ENCODE measurements at places on chromosomes 16 and 17. TPM values are rescaled to one million over a fixed set of nuclear protein-coding genes. Genes with fewer than 3 reads are reported as not detected.
A peak's percentile ranks its signal among the peaks of the same experiment; 100 is the strongest.

TNFRSF13B gene
- total RNA-seq, result 0.28 TPM

FOXN1 gene
- total RNA-seq, result not detected

KATNB1 gene
- total RNA-seq, result 25.7 TPM

CLEC18B gene
- total RNA-seq, result 0.37 TPM

SHISA9 gene
- 8.6 TPM for total RNA-seq

MT1H gene
- total RNA-seq, result 10.7 TPM

TIMP2 gene
- total RNA-seq, result 30.3 TPM

C16orf46 gene
- total RNA-seq, result 2.0 TPM

PRSS27 gene
- total RNA-seq, result 5.0 TPM

GRCh38 chr16:1899641-1900451, 18.4 kb downstream of the HS3ST6 start:
- H3K4me1 ChIP-seq, result no peaks in the 10 kb centered on the region
- no peaks in the 10 kb centered on the region for H3K36me3 ChIP-seq
- H3K27me3 ChIP-seq, result no peaks in the 10 kb centered on the region
- H3K4me3 ChIP-seq, result no peak overlapping the region
- DNase-seq, result no peak
- no peak overlapping the region for H3K27ac ChIP-seq

DNA sequence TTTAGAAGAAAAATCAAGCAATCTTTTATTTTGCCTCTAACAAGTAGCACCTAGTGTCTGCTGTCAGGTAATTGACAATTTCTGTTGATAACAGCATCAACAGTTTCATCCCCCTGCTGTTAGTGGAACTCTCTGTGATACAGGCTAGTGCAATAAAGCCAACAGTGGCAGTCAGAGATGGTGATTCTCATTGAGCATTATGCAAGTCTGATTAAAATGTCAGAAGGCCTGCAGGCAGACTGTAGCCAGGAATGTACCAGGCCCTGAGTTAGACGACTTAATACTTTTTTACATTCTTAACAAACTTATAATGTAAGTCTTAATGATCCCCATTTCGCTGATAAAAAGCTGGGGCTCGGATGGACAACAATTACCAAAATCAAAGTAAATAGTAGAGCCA, 14.6 kb downstream of the CYLD start:
- no peak overlapping the region for H3K27ac ChIP-seq
- no peaks in the 10 kb centered on the region for H3K27me3 ChIP-seq
- no peak for DNase-seq

DNA sequence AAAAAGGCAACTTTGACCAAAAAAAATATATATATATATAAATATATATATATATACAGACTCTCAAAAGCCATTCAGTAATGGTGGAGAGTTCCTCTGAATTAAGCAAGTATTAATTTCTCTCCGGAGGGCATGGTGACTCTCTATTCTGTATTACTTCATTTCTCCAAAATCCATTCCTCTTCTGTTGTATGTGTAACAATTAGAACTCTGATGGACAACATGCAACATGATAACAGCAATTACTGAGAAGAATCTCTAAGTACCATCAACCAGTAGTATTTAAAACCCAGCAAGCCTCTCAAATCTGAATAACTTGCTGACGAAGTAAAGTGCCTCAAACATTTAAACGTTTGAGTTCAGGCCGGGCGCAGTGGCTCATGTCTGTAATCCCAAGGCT, 2.3 kb downstream of the GRB2 start:
- peak overlapping the region; percentile 46 for H3K4me3 ChIP-seq
- H3K27ac ChIP-seq, result no peak overlapping the region
- H3K4me1 ChIP-seq, result no peaks in the 10 kb centered on the region
- no peaks in the 10 kb centered on the region for H3K36me3 ChIP-seq

DNA sequence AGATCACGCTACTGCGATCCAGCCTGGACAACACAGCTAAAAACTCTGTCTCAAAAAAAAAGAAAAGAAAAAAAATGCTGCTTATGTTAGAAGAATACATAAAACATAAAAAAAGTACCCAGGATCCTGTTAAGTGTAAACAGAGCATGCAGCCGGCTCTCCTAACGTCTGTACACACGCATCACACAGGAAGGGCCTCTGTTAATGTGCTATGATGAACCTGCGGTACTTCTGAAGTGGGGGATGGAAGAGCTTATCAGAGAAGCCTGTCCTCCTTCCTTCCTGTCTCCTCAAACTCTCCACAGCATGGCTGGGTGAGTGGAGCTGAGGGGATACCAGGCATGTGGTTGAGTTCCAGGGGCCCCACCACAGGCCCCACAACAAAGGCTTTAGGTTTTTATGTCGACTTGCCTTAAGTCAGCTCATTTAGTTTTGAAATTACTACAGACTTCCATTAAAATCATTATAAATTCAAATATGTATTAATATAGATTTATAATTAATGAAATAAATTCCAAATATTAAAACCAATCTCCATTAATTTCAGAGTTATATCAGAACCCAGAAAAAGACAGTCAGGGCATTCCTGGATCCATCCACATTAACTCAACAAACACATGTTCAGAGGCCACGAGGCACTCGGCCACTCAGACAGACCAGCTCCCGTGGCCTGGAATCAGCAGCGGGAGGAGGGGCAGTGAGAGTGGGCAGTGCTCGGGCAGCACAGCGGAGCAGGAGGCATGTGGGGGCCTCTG, 11.7 kb downstream of the CCDC57 start:
- peaks cover 18% of the 10 kb centered on the region for H3K36me3 ChIP-seq
- H3K4me3 ChIP-seq, result no peak overlapping the region
- no peaks in the 10 kb centered on the region for H3K4me1 ChIP-seq
- no peak for DNase-seq
- H3K27ac ChIP-seq, result no peak overlapping the region

- peaks cover 3% of the 10 kb centered on the region for H3K4me1 ChIP-seq
- no peaks in the 10 kb centered on the region for H3K36me3 ChIP-seq
- H3K27me3 ChIP-seq, result no peaks in the 10 kb centered on the region
- H3K27ac ChIP-seq, result no peak overlapping the region
- no peak overlapping the region for H3K4me3 ChIP-seq
- DNase-seq, result no peak
Observed at GRCh38 chr17:36188891-36189306, 7.7 kb downstream of the CCL3L1 start.

- peaks cover 32% of the 10 kb centered on the region for H3K36me3 ChIP-seq
- H3K4me1 ChIP-seq, result no peaks in the 10 kb centered on the region
- no peaks in the 10 kb centered on the region for H3K27me3 ChIP-seq
- peak overlapping the region; percentile 99 for H3K27ac ChIP-seq
- peak overlapping the region; percentile 69 for H3K4me3 ChIP-seq
- DNase-seq, result peak; percentile 67
Observed at GRCh38 chr16:53207810-53208752, 153.3 kb downstream of the CHD9 start.

DNA sequence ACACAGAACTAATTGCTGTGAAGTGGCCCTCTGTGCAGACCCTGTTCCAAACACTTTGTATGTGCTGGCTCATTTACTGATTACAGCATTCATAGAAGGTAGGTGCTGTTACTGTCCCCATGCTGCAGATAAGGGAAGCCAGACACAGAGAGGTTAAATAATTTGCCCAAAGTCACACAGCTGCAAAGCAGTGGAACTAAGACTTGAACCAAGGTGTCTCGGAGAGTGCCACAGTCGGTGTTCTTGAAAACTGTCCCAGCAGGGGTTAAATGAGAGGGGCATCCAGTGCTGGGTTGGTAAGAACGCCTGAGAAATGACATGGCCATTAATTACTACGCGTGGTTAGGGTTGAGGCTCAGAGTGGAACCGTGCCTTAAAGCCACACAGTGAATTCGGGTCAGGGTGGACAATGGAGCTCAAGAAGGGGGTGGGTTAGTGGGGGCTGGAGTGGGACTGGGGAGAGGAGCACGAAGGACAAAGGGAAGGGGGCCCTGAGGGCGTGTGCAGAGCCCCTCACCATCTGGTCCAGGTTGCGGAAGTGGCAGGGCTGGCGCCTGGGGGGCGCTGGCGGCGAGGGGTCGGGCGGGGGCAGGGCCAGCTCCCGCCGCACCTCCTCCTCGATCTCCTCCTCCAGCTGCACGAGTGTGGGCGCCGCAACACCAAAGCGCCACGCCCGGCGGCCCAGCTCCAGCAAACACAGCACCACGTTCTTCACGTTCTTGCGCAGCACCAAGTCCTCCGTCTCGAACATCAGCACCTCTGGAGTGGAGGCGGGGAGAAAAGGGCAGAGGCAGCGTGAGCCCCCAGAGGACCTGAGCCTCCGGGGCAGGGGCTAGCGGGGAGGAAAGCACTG, 3.3 kb downstream of the GAS2L2 start:
- H3K4me3 ChIP-seq, result peak overlapping the region; percentile 67
- no peak overlapping the region for H3K27ac ChIP-seq
- DNase-seq, result peak; percentile 71
- no peaks in the 10 kb centered on the region for H3K4me1 ChIP-seq
- H3K36me3 ChIP-seq, result no peaks in the 10 kb centered on the region

GRCh38 chr17:63984236-63984635, 11.5 kb upstream of the SCN4A start:
- DNase-seq, result no peak
- H3K4me3 ChIP-seq, result no peak overlapping the region
- H3K4me1 ChIP-seq, result no peaks in the 10 kb centered on the region
- no peak overlapping the region for H3K27ac ChIP-seq
- no peaks in the 10 kb centered on the region for H3K27me3 ChIP-seq
- H3K36me3 ChIP-seq, result peaks cover 13% of the 10 kb centered on the region

- no peak for DNase-seq
- H3K27ac ChIP-seq, result no peak overlapping the region
- no peaks in the 10 kb centered on the region for H3K36me3 ChIP-seq
- H3K27me3 ChIP-seq, result no peaks in the 10 kb centered on the region
Observed at GRCh38 chr17:19017804-19018599, 13.4 kb upstream of the FAM83G start.

- H3K36me3 ChIP-seq, result peaks cover 10% of the 10 kb centered on the region
- peak within 1 kb of the TSS; percentile 93 for H3K4me3 ChIP-seq
- H3K27ac ChIP-seq, result no peak within 1 kb of the TSS
- no peaks in the 10 kb centered on the region for H3K4me1 ChIP-seq
- no peaks in the 10 kb centered on the region for H3K27me3 ChIP-seq
- peak; percentile 87 for DNase-seq
Observed at GRCh38 chr16:3112058-3112880, at the start of gene ZNF205. TSS of gene ZNF205 (plus strand) at chr16:3112586. CDS start at chr16:3113431, 845 bp downstream.

- H3K27me3 ChIP-seq, result no peaks in the 10 kb centered on the region
- no peaks in the 10 kb centered on the region for H3K4me1 ChIP-seq
- H3K4me3 ChIP-seq, result no peak overlapping the region
Observed at GRCh38 chr16:28524681-28525171, 14.0 kb downstream of the NUPR1 start.

DNA sequence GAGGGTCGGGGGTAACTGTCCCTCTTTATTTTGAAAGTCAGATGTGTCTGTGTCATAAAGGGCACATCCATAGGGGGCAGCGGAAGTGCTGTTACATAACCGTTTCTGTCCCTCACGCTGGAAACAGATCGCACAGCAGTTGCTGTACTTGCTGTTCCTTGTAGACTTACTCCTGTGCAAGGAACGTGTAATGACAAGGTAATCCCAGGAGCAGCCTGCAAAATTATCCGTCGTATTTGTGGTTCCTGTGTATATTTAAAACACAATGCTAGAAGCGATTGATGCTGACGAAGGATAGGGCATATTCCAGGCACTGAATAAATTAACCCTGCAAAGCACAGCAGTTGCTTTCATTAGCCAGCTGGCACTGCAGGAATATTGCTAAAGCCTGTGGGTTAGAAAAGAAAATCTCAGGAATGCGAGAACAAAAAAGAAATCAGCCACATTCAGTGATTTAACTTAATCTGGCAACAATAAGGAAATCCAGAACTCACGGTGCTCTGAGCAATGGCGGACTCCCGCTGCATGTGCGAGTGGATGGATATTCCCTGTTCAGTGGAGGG, 76.2 kb downstream of the SPECC1 start:
- no peaks in the 10 kb centered on the region for H3K4me1 ChIP-seq
- no peaks in the 10 kb centered on the region for H3K27me3 ChIP-seq
- no peak for DNase-seq
- H3K27ac ChIP-seq, result no peak overlapping the region

DNA sequence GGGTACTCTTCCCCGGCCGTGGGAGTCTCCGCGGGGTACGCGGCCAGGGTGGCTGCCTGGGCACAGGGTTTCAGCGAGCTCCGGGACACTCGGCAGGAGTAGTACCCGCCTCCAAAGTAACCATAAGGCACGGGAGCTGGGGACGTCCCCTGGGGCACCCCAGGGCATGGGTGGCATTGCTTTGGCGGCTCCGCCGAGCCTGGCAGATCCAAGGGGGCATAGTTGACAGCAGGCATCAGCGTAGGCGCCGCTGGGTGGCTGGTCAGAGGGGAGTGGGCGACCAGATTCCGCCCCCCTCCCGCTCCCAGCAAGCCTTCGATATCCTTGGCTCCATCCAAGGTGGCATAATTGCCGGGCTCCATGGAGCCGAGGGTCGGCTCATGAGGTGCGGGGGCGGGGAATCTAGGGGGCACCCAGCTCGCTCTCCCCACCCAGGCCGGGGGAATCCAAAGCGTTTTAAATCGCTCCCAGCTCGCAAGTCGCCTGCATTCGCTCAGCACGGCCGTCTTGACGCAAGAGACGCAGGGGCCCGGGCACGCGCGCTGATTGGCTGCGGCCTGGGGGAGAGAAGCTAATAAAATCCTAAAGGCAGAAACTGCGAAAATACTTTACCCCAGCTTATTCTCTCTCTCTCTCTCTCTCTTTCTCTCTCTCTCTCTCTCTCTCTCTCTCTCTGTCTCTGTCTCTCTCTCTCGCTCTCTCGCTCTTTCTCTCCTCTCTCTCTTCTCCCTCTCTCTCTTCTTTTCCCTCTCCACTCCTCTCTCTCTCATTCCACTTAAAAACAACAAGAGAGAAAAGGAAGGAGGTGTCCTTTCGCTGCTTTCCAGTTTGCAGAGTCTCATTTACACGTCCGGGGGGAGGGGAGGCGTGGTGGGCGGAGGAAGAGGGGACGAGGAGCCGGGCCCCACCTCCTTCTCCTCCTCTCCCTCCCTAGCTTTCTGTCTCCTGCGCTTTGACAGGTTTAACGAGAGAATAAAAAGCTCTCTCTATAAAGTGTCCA, at the start of gene HOXB13:
HOXB13 (minus strand) TSS at position 519 of the 1,000 bp plus-strand sequence; CDS start at position 362, 157 bp downstream.
- peaks cover 99% of the 10 kb centered on the region for H3K27me3 ChIP-seq
- peaks cover 2% of the 10 kb centered on the region for H3K36me3 ChIP-seq
- no peaks in the 10 kb centered on the region for H3K4me1 ChIP-seq
- peak within 1 kb of the TSS; percentile 30 for H3K4me3 ChIP-seq
- peak; percentile 81 for DNase-seq

DNA sequence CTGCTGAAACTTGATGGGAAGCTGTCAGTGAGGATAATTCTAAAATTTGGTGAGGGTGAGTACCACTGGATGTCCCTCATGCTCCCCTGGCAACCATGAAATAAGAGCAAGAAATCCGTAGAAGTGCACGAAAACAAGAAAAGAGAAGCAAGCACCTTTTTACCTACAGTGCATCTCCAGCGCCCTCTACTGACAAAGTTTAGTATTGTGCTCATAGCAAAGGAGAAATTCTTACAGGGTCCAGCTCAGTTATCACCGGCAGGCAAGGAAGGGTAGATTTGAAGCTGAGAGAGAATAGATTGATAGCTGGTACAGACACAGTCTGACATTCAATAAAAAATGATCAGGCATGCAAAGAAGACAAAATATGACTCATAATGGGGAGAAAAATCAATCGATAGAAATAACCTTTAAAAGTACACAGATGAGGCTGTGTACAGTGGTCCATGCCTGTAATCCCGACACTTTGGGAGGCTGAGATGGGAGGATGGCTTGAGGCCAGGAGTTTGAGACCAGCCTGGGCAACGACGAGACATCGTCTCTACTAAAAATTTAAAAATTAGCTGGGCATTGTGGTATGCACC, 28.3 kb upstream of the TEX2 start:
- H3K36me3 ChIP-seq, result peaks cover 15% of the 10 kb centered on the region
- no peak overlapping the region for H3K27ac ChIP-seq
- H3K27me3 ChIP-seq, result no peaks in the 10 kb centered on the region
- no peaks in the 10 kb centered on the region for H3K4me1 ChIP-seq
- DNase-seq, result no peak
- H3K4me3 ChIP-seq, result no peak overlapping the region
